ENCODE measurements at places on chromosomes 6 and 20.

- no peak for DNase-seq
Measured at GRCh38 chr20:36463212-36464061, 77.9 kb upstream of the MYL9 start.

DNA sequence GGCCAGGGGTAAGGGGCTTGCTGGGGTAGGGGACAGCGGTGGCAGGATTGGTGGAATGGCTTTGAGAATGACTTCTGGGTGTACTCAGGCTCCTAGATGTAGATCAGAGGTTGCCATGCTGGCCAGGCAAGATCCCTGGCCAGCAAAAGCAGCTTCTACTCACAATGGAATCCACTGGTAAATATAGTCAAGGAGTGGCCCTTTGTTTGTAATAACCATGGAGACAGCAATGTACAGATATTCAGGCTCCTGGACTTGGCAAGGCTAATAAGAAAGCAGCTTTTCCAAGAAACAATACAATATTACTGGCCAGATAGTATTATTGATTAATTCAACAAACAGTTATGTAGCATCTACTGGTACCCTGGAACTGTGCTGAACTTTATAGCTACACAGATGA is 37.9 kb downstream of the CDH26 start:
- DNase-seq = no peak

DNA sequence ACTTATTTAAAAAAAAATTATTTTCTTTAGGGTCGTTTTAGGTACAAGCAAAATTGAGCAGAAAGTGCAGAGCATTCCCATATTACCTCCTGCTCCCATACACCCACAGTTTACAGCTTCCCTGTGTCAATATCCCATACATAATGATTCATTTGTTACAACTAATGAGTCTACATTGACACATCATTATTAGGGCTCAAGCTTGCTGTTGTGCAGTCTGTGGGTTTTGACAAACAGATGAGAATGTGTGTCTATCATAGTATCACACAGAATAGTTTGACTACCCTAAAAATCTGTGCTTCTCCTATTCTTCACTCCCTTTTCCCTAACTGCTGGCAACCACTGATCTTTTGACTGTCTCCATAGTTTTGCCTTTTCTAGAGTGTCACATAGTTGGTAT is 9.4 kb downstream of the PSMF1 start:
- no peak for DNase-seq

- no peak for DNase-seq
Measured at GRCh38 chr6:22717915-22718314, 148.5 kb downstream of the HDGFL1 start.

- DNase-seq = no peak
Measured at GRCh38 chr20:63908008-63908682, 13.2 kb downstream of the DNAJC5 start.

DNA sequence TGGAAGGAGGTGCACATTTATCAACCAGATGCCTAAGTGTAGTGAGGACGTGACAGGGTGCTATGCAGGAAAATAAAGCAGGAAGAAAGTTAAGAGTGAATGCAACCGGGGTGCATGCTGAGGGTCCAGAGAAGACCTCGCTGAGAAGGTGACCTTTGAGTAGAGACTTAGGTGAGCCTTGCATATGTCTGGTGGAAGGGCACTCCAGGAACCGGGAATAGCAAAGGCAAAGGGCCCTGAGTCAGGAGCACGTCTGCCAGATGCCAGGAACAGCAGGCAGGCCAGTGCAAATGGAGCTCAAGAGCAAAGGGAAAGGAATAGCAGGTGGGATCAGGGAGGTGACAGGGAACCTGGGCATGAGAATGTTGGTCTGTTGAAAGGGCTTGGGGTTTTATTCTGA is 445.5 kb downstream of the PREX1 start:
- no peak for DNase-seq

DNA sequence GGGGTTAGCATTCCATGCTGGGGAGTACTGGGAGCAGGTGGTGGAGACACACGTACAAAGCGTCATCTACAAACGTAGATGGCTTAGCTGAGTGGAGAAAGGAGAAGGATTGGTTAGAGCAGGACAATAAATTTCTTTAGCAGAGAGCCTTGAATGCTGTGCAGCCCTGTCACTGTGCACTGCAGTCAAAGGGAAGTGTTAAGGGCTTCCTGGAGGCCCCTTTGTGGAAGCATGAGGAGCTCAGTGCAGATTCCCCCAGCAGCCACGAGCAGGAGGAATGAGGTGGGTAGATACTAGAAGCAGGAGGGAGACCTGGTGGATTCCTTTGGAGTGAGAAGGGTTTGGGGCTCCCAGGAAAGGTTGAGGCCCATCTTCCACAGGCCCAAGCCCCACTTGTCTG is 6.1 kb upstream of the TREML4 start:
- no peak for DNase-seq

GRCh38 chr6:46898006-46898405 is 23.7 kb downstream of the ADGRF5 start:
- no peak for DNase-seq

DNA sequence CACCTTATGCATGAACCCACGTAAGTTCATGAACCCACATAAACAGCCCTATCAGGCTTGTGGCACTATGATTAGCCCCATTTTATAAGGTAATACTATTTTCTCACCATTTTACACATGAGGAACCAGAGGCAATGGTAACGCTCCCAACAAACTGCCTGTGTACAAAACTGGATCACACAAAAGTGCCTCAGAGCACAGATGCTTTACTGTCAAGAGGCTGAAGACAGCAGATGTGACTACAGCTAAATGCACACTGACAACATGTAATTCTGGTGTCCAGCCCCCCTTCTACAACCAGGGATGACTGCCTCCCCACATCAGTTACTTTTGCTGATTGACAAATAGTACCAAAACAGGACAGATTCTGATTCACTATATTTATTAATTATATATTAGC is 69.6 kb downstream of the GMDS start:
- no peak for DNase-seq

DNA sequence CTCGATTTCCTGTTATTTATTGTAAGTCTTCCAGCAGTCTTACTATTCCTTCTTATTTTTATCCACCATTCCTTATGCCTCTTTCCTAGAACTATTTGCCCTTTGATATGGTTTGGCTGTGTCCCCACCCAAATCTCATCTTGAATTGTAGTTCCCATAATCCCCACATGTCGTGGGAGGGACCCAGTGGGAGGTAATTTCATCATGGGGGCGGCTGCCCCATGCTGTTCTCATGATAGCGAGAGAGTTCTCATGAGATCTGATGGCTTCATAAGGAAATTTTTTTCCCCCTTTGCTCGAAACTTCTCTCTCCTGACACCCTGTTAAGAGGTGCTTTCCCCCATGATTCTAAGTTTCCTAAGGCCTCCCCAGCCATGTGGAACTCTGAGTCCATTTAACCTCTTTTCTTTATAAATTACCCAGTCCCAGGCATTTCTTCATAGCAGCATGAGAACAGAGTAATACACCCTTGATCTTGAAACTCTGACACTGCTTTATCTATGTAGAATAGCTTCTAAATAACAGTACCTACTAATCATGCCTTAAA is 48.8 kb downstream of the PLN start:
- peak; percentile 11 for DNase-seq

DNA sequence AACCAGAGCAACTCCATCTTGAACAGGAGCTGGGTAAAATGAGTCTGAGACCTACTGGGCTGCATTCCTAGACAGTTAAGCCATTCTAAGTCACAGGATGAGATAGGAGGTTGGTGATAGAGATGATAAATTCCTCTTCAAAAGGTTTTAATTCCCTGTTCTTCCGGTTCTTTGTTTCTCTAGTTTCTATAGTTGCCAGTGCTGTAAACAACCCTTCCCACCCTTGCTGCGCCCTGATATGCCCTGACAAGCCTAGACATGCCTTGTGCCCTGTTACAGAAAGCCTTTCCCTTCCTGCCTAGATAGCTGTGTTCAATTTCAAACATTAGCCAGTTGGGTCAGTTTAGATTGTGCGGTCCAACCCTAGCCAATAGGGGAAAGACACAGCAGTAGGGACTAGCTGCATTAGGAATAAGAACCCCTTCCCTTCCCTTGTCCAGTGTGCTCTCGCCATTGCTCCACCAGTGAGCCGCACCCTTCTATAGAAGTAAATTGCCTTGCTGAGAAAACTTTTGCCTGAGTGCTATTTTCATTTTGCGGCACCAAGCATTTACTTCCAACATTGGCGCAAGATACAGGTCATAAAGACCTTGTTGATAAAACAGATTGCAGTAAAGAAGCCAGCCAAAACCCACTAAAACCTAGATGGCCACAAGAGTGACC is 52.5 kb upstream of the CCN2 start:
- no peak for DNase-seq

DNA sequence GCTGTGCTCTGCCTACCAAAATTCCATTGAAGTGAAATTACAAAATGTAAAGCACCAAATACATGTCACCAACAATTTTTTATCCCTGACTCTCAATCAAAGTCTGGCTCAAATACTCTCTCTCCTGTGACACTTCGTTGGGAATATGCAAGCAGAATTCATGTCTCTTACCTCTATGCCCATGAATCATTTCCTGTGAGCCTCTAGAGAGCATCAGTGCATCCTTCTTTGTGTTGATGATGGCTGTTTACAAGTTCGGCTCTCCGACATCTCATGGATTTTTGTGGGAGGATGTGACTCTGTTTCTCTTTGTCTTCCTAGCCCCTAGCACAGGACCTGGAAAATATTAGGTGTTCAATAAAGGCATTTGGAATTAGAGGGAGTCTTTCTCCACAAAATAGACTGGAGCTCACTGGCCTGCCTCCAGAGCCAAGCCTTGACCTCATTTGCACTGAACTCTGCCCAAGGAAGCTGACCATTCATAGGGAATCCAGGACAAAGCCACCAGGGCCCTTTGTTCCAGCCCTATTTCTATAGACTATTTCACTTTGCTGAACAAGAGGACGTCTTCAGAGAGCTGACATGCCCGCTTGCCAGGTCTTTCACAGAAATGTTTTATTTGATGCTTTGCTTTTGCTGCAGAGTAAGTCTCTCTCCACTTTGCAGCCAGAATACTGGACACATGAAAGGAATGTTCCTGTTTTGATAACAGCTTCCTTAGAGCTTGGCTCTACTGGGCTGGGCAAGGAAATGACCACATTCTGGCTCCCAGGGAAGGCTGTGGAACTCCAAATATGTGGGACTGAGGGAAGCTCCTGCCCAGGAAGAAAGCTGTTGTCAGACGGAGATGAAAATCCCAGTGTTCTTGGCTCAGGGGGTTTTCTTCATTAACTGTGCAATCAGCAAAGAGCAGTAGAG is 194.5 kb upstream of the CDYL start:
- DNase-seq = no peak

- DNase-seq = no peak
Measured at GRCh38 chr20:8903655-8904605, 165.0 kb upstream of the PLCB4 start.

GRCh38 chr6:162705736-162706135 is 21.8 kb downstream of the PRKN start:
- no peak for DNase-seq

DNA sequence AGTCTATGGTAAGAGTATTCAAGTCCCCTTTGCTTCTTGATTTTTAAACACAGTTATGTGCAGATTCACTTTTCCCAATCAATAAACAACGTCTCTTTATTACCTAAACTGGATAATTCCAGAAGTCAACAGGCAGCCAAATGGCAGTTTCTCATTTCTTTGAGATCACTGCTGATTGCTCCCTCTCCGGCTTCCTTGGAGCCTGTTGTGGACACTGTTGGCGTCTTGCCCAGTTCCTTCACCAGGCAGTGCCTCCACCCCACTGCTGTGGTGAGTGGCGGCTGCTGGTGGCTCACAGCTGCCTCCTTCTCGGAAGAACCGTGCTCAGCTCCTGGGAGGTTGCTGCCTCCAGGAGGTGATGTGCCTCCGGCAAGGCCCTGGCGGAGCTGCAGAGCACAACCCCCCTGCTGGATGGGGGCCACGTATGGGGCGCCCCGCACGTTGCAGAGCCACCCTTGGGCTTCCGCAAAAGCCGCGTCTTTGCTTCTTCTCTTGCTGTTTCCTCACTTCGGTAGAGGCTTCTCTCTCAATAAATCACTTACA is 105.1 kb upstream of the CNKSR3 start:
- no peak for DNase-seq

GRCh38 chr6:26197933-26198721 is 110.9 kb downstream of the HFE start:
- DNase-seq = peak; percentile 73

Data from activated T-cell treated with anti-CD3 and anti-CD28 coated beads, Interleukin-2, amount 50 U/mL, for 48 hours (primary cell).